ENCODE measurements at places on chromosomes 1 and 21.
A peak's percentile ranks its signal among the peaks of the same experiment; 100 is the strongest.

- peak; percentile 41 for DNase-seq
Observed at GRCh38 chr1:183022202-183023145, 746 bp upstream of the LAMC1 start.

- DNase-seq = no peak
Observed at GRCh38 chr1:94658221-94658620, 116.7 kb upstream of the F3 start.

DNA sequence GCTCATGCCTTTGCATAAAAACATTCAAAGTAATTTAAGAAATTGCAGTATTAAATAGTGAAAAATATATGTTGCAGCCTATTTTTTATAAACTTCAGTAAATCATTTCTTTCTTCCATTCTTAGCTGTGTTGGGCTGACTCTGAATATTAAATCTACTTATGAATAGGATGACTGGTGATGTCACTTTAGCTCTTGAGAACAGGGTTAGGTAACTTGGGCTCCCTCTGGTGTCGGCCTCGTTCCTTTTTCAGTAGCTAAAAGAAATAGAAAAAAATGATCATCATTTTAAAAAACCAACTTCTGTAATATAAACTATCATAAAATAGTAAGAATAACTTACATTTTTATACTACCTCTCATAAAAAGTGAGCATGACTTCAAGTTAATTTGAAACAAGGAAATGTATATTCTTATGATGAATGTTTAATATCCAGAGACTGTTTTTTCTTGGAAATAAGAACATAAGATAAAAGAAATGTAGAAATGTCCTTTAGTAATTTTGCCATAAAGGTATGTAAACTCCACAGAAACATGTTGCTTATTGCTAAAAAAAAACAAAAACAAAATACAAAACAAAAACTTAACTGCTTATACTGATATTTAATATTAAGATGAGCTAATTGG is 26.8 kb upstream of the NCAM2 start:
- peak; percentile 40 for DNase-seq

DNA sequence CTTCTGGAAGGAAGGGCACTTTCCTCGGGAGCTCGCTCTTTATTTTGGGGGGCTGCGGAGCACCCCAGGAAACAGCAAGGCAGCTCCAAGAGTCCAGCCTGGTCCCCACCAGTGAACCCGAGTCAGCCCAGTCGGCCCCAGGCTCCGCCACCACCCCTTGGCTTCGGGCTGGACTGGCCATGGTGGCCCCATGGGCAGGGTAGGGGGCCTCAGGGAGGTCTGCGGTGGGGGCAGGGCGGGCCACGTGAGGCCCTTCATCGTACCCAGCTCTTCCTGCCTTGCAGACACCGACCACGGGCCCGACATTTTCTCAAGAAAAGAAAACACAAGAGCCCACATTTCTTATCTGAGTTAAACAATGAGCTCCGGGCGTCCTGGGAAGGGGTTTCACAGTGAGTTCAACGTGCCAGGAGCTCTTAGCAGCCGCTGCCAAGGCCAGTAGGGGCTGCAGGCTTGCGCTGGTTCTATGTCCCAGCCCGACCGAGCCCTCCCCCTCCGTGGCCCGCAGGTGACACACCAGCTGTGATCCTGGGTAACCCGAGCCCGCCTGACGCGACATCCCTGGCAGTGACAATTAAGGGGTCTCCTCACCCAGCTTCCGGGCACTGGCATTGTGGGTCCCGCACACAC is 66.2 kb downstream of the PRDM16 start:
- no peak for DNase-seq

DNA sequence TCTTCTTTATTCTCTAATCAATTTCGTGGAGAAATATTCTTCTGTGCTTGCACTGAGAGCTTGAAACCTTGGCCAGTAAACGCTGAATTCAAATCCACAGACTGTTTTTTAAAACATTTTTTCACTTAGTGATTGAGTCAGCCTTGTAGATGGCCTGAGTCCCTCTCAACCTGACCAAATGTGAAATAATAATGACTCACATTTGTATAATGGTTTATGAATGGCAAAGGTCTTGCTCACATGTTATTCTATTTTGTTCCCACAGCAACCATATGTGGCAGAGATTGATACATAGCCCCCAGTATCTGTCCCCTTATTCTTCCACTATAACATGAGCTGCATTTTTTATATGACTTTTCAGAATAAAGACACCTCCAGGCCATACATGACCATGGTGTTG is 47.8 kb upstream of the CCDC190 start:
- no peak for DNase-seq

DNA sequence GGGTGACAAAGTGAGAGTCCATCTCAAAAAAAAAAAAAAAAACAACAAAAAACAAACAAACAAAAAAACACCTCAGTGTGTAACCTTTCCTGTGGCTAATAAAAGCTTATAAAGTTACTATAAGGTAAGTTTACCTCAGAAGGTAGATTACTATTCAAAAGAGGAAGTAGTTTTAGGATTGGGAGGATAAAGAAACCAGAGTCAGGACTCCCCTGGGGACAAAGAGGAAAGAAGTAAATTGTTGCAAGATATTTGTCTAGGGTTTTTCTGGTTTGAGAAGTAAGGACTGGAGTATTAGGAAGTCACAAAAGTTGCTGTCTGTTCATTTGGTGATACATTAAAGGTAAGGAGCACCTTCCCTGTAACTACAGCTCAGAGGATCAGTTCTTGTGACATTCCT is 23.8 kb upstream of the CENPF start:
- no peak for DNase-seq

DNA sequence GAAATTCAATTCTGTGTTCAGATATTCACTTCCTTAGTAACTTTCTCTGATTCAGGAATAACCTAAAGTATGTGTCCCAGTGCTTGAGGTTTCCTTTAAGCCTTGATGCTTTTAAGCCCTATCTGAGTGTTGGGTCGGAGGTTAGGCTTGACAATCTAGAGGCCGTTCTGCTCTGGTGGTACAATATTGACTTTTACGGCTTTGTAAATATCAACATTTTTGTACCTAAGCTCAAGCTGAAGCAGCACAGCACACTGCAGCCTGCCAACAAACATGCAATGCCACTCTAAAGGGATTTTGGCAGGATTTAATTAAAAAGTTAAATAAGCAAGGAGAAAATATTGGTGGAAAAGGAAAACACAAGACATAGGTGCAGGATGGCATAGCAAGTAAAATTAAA is 279.2 kb downstream of the NEGR1 start:
- DNase-seq = no peak

- DNase-seq = no peak
Observed at GRCh38 chr1:201985355-201985754, 2.9 kb downstream of the RNPEP start.
